ENCODE measurements at places on chromosomes 12 and 14. TPM values are rescaled to one million over a fixed set of nuclear protein-coding genes. Genes with fewer than 3 reads are reported as not detected.

GRCh38 chr14:70567791-70568190 is 32.7 kb downstream of the MED6 start:
- DNase-seq, result peak; percentile 53

- peak; percentile 63 for DNase-seq
Measured at GRCh38 chr14:62796431-62796830, 248.8 kb downstream of the KCNH5 start.

GRCh38 chr12:124675881-124676713 is 108.7 kb upstream of the NCOR2 start:
- DNase-seq, result no peak

DNA sequence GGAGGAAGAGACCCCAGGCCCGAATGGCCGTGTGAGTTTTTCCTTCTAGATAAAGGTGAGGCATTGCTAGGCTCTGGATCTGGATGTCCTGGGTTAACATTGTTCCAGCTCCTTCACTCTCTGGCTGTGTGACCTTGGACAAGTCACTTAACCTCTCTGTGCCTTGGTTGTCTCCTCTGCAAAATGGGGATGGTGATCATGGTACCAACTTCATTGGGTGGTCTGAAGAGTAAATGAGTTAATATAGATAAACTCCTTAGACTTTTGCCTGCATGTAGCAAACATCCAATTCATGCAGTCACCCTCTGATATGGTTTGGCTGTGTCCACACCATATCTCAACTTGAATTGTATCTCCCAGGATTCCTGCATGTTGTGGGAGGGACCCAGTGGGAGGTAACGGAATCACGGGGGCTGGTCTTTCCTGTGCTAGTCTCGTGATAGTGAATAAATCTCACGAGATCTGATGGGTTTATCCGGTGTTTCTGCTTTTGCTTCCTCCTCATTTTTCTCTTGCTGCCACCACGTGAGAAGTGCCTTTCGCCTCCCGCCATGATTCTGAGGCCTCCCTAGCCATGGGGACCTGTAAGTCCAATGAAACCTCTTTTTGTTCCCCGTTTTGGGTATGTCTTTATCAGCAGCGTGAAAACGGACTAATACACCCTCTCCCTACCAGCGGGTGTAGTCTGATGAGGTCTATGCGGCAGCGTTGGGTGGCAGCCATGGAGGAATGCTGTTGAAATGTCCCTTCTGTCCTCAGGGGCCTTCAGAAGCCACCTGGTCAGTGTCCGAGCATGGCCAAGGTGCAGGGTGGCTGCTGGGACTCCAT is 256.1 kb downstream of the GLT1D1 start:
- DNase-seq, result no peak

- DNase-seq, result peak; percentile 78
Measured at GRCh38 chr12:76310110-76310509, 38.1 kb downstream of the BBS10 start.

GRCh38 chr12:31518680-31519227 is 72.2 kb downstream of the DENND5B start:
- peak; percentile 98 for DNase-seq

- DNase-seq, result no peak
Measured at GRCh38 chr12:45546545-45546944, 183.0 kb upstream of the ARID2 start.

DNA sequence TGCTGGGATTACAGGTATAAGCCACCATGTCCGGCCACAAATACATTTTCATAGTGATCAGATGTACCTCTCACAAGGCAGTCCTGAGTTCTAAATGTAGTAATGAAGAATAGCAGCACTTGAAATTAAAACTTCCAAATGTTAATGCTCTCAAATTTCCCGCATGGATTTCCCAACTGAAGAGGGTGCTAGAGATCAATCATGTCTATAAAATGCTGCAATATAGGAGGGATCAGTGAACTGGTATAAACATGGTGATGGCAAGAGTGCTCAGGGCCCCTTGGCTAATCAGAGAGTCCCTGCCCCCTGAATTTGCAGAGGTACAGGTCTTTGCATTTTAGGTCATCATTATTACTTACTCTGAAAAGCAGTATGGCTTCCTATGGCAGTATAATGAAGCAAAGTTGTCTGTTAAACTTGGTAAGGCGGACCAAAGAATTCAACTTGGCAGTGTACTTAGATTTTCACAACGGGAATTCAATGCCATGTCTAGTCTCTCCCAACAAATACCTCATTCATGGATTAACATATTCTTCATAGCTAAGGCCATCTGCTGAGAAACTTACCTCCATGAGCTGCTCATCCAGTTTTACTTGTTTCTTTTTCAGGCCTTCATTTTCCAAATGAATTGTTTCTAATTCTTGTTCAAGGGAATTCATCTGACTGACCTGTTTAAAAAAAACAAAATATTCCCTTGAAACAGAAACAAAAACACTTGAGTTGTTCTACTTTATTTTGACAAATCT is 67.0 kb upstream of the SAV1 start:
- peak; percentile 29 for DNase-seq

DNA sequence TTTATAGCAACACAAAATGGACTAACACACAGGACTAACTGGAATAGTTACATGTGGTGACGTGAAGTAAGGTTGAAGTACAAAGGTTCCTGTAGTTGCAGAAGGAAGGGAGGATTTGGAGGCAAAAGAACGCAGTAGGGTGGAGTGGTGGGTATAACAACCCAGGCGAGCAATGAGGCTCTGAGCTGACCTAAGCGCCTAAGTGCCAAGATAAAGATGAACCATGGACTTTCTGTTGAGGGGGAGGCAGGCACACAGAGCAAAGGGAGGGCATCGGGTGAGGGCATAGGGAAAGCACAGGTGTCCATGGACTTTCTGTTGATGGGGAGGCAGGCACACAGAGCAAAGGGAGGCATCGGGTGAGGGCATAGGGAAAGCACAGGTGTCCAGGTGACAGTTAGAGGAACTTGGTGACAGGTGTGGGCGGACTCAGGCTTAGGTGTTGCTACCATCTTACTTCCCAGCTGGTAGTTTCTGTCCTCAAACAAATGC is 15.2 kb downstream of the SCNN1A start:
- DNase-seq, result no peak

DNA sequence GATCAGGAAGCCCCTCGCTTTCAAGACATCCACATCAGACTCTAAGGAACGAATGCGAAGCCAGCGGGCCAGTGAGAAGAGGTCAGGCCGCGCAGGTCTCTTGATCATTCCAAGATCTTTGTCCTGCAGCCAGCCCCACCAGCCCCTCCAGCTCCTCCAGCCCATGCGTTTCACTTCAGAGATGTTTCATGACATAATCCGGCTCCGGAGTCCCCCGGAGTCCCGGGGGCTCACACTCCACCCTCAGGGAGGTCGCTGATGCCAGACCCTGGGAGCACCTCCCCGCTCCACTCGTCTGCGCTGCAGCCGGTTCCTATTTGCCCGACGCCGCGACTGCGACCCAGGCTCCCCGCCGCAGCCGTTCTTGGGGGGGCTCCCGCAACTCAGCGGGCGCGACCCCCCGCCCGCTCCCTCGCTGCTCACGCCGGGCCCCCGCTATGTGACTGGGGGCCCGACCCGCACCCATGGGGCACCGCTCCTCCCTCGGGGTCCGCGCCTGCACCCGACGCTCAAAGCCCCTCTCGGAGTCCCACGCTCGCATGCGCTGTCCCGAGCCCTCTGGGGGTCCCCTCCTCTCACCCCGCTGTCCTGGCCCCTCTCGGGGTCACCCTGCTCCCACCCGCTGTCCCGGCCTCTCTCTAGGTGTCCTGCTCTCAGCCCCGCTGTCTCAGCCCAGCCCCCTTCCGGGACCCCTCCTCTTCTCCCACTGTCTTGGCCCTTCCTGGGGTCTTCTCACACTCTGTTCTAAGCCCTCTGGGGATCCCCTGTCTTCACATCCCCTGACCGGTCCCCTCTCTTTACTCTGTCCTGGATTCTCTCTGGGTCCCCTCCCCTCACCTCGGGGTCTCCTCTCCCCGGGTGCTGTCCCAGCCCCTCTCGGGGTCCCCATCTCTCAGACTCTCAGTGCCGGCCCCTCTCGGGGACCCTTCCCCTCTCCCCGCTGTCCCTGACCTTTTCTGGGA is 1.1 kb downstream of the TAOK3 start:
- DNase-seq, result no peak

DNA sequence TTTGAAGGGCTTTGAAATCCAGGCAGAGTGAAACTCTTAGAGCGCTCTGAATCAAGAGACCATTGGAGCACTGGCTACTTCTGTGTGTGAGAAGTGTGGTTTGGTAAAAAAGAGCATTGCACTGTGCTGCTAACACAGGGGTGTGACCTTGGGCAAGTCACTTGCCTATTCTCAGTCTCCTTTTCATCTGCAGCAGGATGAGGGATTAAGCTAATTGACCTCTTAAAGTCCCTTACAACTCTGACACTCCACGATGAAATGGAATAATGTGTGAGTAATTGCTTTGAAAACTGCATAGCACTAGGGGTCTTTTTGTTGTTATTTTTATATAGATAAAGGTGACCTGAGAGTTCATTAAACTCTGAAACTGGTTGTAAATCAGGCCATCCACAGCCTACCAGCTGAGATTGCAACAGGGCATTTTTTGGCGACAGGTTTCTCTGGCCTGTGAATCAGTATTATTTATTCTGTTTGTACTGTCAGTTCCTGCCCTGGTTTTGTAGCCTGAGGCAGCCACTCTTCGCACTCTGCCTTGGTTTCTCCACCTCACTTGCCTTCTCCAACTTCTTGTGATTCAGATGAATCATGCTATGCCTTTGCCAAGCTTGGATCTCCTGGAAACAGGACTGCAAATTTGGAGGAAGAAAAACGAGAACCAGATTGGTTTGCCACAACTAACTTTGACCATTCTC is 159.9 kb upstream of the PARP11 start:
- peak; percentile 98 for DNase-seq

DNA sequence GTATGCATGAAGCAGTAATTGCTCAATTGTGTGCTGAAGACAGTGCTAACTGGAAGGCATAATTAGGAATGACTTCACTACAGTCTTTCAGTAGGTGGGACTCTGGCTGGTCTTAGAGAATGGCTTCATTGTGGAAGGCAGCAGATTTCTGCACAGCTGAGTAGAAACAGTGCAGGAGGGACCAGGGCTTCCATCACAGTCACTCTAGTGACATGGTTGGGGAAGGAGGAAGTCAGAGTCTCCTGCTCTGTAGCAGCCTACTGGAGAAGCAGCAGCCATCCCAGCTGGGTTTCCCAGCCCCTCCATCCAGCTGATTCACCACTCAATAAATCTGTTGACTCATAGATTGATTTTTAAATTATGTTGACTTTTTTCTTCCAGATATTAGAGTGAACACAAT is 80.6 kb upstream of the DBX2 start:
- no peak for DNase-seq

GRCh38 chr12:116358893-116359761 is 81.6 kb upstream of the MED13L start:
- DNase-seq, result peak; percentile 74

GRCh38 chr14:95577067-95577800 is 42.4 kb downstream of the GLRX5 start:
- no peak for DNase-seq

DNA sequence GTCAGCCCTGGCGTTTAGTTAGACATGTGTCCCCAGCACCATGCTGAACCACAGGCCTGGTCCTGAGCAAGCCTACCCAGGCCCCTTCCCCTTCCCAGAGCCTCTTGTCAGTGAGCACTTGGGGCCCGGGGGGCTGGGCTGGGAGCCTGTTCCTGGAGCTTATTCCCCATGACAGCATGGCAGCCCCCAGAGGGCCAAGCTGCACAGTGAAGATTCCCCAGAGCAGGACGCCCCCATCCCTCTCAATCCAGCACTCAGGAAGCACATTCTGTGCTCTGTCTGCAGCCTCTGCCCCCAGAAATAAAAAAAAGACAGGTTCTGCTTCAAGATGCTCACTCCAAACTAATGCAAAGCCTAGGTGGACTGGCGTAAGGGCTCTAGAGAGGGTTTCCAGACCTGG is 117.3 kb downstream of the LGMN start:
- no peak for DNase-seq

- no peak for DNase-seq
Measured at GRCh38 chr14:91322623-91323022, 78.1 kb upstream of the GPR68 start.

- no peak for DNase-seq
Measured at GRCh38 chr12:85697003-85697402, 139.2 kb downstream of the RASSF9 start.

DNA sequence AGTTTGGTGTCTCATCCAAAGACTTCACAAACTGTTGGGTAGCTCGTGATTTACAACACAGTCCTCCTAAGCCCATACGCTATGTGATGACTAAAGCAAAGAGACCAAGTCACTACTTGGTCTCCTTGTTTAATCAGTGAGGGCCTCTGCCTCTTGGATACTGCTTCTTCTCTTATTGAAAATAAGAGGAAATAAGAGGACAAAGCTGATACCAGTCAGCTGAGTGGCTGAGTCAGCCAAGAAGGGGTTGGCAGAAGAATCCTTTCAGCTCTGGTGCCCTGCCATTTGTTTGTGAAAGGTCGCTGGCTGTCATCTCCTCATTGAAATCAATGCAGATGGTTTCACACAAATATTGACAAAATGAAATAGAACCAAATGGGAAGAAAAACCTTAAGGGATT is 67.5 kb upstream of the SLC35F4 start:
- peak; percentile 5 for DNase-seq

DNA sequence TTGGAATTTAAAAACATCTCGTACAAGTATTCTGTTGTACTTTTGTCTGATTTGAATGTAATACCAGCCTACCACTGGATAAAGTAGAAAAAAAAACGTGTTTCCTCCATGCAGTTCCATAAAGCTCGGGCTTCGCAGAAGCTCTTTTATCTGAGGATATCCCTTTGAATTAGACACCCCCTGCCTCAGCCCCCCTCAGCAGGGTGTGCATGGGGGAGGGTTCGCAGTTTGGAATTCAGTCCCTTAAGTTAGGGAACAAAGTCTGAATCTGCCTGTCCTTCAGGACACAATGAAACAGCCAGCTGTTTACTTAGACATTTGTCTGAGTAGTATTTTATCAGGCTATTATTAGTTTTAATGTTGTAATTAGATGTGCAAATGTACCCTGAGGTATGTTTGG is 234.0 kb upstream of the CAND1 start:
- DNase-seq, result no peak

The ESPL1 gene
- 0.26 TPM for total RNA-seq

The EVL gene
- total RNA-seq, result 6.1 TPM

All from bronchial epithelial cell (primary cell).